ENCODE measurements at places on chromosomes 12 and 14. TPM values are rescaled to one million over a fixed set of nuclear protein-coding genes. Genes with fewer than 3 reads are reported as not detected.

ASCL4 gene
- total RNA-seq = not detected

ETV6 gene
- 57.1 TPM for total RNA-seq

DNA sequence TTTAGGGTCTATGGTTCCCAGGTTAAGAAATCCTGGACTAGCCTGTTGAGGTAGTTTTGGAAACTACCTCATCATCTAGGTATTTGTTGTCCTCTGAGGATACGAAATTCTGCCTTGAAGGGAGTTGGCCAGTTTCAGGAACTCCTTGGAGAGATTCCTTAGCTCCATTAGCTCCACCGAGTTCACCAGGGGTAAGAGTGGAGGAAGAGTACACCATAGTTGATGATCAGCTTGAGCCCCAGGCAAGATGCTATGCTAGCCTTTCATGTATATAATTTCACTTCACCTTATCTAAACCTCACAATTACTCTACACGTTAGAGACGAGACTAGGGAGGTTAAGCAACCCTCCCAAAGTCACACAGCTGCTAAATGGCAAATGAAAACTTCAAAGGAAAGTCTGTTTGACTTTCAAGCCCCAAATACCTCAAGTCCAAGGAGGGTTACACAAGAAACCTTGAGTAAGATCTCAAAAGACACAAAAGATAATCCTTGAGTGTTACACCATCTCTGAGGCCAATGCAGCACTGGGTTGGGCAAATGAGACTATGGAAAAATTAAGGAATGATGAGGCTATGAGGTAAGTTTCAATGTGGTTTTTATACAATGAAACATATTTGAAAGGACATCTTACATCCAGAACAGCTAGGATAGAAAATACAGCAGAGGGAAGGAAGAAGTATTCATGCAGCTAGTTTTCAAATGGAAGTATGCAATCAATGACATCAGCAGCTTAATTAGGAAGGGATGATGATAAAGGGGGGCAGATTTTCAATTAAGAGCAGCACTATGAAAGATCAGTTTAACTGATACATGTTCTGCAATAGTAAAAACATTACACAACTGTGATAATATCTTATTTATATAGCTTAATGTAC is 97.2 kb upstream of the KRAS start:
- no peak for DNase-seq

GRCh38 chr14:71497645-71498086 is 434.6 kb upstream of the RGS6 start:
- peak; percentile 25 for DNase-seq

DNA sequence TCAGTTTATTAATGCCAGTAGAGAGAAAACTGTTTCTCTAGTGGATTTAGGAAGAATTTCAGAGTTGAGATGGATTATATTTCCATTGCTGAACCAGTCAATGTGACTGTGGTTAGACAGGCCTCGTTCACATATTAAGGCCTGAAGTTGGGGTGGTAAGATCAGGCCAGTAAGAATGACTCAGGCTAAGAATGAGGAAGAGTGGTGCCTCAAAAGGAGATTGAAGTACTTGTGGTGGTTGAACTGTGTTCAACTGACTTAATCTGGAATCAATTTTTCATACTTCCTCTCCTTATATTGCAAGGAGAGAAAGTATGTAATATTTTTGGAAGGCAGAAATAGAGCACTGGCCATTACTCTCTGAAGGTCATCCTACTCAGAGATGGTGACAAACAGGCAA is 37.8 kb upstream of the ATF7IP start:
- no peak for DNase-seq

DNA sequence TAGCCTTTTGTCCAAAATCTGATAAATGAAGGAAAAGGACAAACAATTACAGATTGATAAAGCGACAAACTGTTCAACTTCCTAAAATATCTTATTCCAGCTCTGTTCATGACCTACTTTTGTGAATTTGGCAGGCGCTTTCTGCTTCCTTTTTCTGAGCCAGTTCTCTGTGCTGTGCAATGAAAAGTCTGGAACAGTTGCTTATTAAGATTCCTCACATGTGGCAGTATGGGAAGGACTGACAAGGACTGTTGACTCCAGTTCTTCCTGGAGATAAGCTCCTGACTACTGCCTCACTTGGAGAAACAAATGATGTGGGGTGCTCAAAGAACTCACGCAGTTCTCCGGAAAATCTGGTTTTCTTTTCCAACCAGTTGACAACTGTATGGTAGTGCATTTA is 58.3 kb upstream of the ANP32D start:
- DNase-seq = peak; percentile 46

- no peak for DNase-seq
Measured at GRCh38 chr14:77086017-77086727, 11.9 kb upstream of the CIPC start.

DNA sequence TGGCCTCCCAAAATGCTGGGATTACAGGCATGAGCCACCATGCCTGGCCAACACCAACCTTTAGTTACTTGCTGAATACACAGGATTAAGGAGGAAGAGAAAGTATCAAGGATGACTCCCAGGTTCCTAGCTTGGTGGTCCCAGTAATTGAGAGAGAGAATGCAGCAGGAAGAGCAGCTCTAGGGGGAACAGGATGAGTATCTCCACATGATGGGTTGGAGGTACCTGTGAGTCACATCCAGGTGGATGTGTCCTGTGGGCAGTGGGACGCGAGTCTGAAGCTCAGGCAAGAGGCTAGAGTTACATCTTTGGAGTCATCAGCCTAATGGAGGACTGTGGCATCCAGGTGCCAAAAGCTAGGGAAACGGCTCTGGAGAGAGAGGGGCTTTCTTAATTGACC is 47.1 kb downstream of the MDM2 start:
- no peak for DNase-seq

All from endothelial cell of umbilical vein (primary cell).